ENCODE measurements at places on chromosomes 4 and X. TPM values are rescaled to one million over a fixed set of nuclear protein-coding genes. Genes with fewer than 3 reads are reported as not detected.

The PABPC5 gene
- 3.8 TPM for total RNA-seq

DNA sequence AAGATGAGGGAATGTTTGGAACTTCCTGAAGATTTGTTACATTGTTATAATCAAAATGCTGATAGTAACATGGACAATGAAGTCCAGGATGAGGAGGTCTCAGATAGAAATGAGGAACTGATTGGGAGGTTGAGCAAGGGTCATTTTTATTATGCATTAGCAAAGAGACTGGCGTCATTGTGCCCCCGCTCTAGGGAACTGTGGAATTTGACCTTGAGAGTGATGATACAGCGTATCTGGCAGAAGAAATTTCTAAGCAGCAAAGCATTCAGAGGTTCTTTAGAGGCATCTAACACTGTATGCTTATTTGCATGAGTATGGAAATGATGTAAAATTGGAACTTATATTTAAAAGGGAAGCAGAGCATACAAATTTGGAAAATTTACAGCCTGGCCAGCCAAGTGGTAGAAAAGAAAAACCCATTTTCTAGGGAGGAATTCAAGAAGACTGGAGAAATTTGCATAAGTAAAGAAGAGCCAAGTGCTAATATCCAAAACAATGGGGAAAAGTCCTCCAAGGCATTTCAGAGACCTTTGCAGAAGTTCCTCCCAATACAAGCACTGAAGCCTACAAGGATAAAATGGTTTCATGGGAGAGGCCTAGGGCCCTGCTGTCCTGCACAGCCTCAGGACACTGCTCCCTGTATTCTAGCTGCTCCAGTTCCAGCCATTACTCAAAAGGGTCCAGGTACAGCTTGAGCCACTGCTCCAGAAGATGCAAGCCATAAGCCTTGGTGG lies 483.0 kb upstream of the NDST4 start:
- no peaks in the 10 kb centered on the region for H3K27me3 ChIP-seq
- H3K27ac ChIP-seq = no peak overlapping the region
- no peak overlapping the region for H3K4me3 ChIP-seq
- H3K4me1 ChIP-seq = no peaks in the 10 kb centered on the region
- H3K36me3 ChIP-seq = no peaks in the 10 kb centered on the region
- DNase-seq = no peak

- H3K27ac ChIP-seq = no peak overlapping the region
- no peaks in the 10 kb centered on the region for H3K27me3 ChIP-seq
- H3K36me3 ChIP-seq = no peaks in the 10 kb centered on the region
- no peak overlapping the region for H3K4me3 ChIP-seq
Observed at GRCh38 chr4:104879367-104879766, 267.3 kb upstream of the TET2 start.

- H3K27me3 ChIP-seq = no peaks in the 10 kb centered on the region
- peak; percentile 69 for DNase-seq
- H3K36me3 ChIP-seq = no peaks in the 10 kb centered on the region
- H3K27ac ChIP-seq = no peak overlapping the region
Observed at GRCh38 chr4:101232074-101232776, 115.1 kb downstream of the PPP3CA start.

The GLRB gene
- total RNA-seq = 7.7 TPM

- peaks cover 3% of the 10 kb centered on the region for H3K4me1 ChIP-seq
- no peak for DNase-seq
- no peaks in the 10 kb centered on the region for H3K36me3 ChIP-seq
- no peak overlapping the region for H3K4me3 ChIP-seq
- H3K27ac ChIP-seq = no peak overlapping the region
Observed at GRCh38 chr4:105196523-105197145, 50.0 kb downstream of the TET2 start.

- no peaks in the 10 kb centered on the region for H3K4me1 ChIP-seq
- no peaks in the 10 kb centered on the region for H3K36me3 ChIP-seq
- H3K27ac ChIP-seq = no peak overlapping the region
- no peak for DNase-seq
Observed at GRCh38 chr4:137956256-137956655, 285.9 kb downstream of the SLC7A11 start.

The TMEM255A gene
- total RNA-seq = 1.3 TPM

DNA sequence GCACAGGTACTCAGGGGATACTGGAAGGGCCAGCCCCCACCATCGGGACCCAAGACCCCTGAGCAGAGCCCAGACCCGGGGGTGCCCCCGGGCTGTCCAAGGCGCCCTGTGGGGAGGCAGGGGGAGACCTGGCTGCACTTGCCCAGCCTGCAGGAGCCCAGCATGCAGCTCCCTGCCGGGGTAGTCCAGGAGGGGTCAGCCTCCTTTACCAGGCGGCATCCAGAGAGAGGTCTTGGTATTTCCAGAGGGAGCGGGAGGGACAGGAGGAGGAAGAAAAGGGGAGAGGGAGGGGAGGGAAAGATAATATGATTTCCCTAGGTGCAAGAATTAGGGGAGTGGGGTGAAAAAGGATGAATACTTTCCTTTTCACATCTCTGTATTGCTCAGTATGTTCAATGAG lies 97.5 kb downstream of the ABLIM2 start:
- H3K27me3 ChIP-seq = no peaks in the 10 kb centered on the region
- no peak for DNase-seq
- no peak overlapping the region for H3K4me3 ChIP-seq
- H3K4me1 ChIP-seq = no peaks in the 10 kb centered on the region
- H3K27ac ChIP-seq = no peak overlapping the region

DNA sequence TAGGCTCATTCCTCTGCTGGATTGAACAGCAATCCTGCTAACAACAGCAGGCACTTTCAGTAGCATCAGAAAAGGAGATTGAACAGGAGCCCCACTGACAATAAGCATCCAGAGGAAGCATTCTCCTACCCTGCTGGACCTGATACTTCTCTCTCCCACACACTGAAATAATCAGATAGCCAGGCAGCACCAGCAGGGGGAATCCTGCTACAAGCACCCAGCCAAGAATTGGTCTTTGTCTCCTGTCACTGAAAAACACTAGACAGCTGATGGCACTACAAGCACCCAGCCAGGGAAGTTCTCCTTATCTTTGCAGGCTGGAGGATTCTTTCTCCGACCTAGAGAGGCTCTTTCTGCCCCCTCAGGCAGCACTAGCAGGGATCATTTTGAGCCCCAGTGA lies 444.3 kb upstream of the GRIA3 start:
- no peak for DNase-seq
- H3K36me3 ChIP-seq = no peaks in the 10 kb centered on the region
- H3K4me1 ChIP-seq = no peaks in the 10 kb centered on the region

DNA sequence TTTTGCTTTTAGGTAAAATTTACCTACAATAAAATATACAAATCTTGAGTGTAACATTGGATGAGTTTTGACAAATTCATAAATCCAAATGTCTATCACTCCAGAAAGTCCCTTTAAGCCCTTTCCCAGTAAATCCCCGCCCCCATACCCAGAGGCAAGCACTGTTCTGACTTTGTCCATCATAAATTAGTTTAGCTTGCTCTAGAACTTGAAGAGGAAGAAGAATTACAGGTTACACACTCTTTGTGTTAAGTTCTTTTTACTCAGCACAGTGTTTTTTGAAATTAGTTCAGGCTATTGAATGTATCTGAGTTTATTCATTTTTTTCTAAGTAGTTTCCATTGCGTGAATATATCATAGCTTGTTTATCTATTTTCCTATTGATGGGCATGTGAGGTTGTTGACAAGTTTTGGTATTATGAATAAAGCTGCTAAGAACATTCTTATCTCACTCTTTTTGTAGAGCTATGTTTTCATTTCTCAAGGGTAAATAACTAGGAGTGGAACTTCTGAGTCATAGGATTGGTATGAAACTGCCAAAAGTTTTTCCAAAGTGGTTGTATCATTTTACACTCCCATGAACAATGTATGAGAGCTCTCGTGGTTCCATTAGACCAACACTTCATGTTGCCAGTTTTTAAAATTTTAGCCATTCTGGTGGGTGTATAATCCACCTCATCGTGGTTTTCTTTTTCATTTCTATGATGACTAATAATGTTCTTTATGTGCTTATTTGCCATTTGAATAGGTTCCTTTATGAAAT lies 22.4 kb upstream of the HPSE start:
- H3K4me3 ChIP-seq = no peak overlapping the region
- peak overlapping the region; percentile 60 for H3K27ac ChIP-seq
- no peaks in the 10 kb centered on the region for H3K27me3 ChIP-seq
- H3K36me3 ChIP-seq = no peaks in the 10 kb centered on the region

- H3K36me3 ChIP-seq = no peaks in the 10 kb centered on the region
- DNase-seq = no peak
- no peaks in the 10 kb centered on the region for H3K27me3 ChIP-seq
Observed at GRCh38 chr4:90306810-90307209, 179.6 kb downstream of the CCSER1 start.

GRCh38 chr4:2489081-2489805 lies 20.3 kb downstream of the RNF4 start:
- no peak overlapping the region for H3K4me3 ChIP-seq
- H3K36me3 ChIP-seq = peaks cover 5% of the 10 kb centered on the region
- no peak overlapping the region for H3K27ac ChIP-seq
- no peak for DNase-seq
- H3K27me3 ChIP-seq = no peaks in the 10 kb centered on the region

GRCh38 chrX:71578253-71579135 lies at the start of gene GCNA:
Gene GCNA (plus strand): TSS chrX:71578437. CDS start chrX:71580822, 2,385 bp downstream.
- no peak within 1 kb of the TSS for H3K4me3 ChIP-seq
- no peaks in the 10 kb centered on the region for H3K27me3 ChIP-seq
- no peaks in the 10 kb centered on the region for H3K36me3 ChIP-seq
- H3K27ac ChIP-seq = no peak within 1 kb of the TSS
- DNase-seq = no peak
